Urothelium cell line (cell line): ENCODE measurements at places on chromosomes 12 and 14.

DNA sequence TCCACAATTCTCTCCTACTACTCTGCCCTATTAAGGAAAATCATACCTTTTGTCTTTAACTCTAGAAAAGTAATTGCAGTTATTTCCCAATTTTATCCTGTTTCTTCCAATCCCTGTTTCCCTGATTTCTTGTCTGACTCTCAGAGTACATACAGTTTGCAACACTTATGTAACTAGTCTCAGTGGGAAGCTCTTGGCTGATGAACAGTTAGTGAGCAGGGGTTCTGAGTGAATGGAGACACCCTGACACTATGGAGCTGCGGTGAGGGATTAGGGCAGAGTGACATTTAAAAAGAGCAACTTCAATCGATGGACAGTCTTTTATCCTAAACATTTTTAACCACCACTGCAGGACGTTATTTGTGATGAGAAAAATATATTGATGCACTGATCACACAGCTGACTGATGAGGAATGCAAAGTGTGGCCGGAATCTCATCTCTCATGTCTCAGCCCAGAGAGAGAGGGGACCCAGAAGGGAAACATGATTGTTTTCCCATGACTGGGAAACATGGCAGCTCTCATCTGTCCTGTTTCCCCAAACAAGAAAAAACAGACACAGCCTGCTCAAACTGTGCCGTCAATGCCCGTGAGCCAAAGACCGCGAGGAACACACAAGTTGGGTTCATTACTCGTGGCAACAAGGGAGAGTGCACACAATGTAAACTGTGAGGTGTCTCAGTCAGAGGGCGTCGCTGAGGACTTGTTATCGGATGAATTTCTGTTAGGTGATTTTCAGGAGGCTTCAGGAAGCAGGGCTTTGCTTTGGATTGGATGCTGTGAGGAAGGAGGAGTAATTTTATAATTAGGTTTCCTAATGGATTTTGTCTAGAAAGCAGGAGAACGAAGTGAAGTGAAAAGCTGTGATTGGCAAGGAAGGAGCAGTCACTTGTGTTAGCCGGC lies 5.2 kb upstream of the SLC6A13 start:
- DNase-seq, result no peak

- no peak for DNase-seq
Measured at GRCh38 chr12:67425394-67425793, 156.2 kb downstream of the CAND1 start.

DNA sequence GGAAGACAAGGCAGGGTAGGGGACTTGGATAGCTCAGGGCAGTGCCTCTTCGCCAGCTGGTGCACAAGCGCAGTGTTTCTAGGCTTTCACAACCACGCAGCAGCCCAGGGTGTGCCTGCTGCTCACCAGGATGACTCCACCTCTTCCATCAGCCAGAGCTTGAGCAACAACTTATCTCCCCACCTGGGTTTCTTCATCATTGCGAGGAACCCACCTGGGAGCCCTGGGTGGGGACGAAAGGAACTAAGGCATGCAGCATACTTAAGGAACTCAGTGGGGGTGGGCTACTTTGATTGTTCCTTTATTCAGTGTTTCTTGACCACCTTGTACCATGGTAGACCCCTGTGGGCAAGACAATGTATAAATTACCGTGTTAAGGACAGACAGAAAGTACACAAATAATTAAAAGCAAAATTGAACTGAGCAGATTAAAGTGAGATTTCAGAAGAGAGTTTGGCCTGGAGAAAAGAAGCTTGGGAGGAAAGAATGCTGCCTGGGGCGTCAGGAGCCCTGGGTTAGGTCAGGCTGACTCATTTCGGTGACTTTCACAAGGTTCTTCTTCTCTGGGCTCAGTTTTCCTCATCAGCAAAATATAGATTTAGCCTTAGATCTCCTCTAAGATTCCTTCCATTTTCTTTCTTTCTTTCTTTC lies 22.9 kb downstream of the KRT18 start:
- peak; percentile 50 for DNase-seq

GRCh38 chr12:138898-139534 lies 72.4 kb downstream of the IQSEC3 start:
- DNase-seq, result no peak
